GM04504 (cell line): ENCODE measurements at places on chromosomes 4 and X.

DNA sequence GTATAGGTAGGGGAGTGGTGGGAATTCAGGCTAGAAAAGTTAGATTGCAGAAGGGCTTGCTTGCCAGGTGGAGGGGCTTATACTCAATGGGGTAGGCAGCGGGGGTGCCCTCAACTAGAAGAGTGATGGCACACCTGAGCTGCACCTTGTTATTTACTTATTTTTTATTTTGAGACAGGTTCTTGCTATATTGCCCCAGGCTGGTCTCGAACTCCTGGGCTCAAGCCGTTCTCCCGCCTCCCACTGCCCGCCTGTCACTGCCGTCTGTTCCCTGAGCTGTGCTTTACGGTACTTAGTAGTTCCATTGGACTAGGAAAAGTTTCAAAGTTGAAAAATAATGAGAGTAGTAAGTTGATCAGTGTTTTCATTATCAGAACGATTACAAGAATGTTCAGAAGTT, 2.0 kb downstream of the ZFX start:
- DNase-seq, result no peak

DNA sequence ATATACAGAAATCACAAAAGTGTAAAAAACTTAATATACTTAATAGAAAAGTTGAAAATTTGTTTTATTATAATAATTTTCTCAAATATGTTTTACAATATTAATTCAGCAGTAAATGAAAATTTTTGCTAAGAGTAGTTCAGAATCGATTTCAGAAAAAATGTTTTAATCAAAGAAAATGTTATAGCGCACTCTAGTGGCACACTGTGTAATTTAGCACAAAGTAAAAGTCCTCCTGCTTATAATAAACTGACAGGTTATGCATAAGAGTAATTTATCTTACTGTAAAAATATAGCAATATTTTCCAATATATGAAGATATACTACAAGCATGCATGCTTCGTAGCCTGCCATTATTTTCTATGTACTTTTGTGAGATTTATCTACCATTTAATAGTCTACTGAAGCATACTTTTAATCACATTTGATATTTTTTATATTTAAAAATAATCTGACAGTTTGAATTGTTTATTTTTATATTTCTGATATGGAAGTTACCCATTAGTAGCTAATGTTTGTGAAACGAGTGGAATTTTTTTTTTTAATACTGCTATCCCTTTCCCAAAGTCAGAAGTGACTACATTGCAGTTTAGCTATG, 217.9 kb upstream of the KLHL4 start:
- no peak for DNase-seq

- no peak for DNase-seq
Measured at GRCh38 chrX:129655547-129656249, 942 bp upstream of the APLN start.

GRCh38 chrX:110043506-110043905, 40.6 kb downstream of the TMEM164 start:
- DNase-seq, result no peak

- no peak for DNase-seq
Measured at GRCh38 chrX:70878902-70879301, 29.6 kb downstream of the TEX11 start.
